ENCODE measurements at places on chromosomes 3 and 15.

- DNase-seq, result no peak
These were observed 361.5 kb upstream of the DPH6 start for GRCh38 chr15:35907511-35907910.

DNA sequence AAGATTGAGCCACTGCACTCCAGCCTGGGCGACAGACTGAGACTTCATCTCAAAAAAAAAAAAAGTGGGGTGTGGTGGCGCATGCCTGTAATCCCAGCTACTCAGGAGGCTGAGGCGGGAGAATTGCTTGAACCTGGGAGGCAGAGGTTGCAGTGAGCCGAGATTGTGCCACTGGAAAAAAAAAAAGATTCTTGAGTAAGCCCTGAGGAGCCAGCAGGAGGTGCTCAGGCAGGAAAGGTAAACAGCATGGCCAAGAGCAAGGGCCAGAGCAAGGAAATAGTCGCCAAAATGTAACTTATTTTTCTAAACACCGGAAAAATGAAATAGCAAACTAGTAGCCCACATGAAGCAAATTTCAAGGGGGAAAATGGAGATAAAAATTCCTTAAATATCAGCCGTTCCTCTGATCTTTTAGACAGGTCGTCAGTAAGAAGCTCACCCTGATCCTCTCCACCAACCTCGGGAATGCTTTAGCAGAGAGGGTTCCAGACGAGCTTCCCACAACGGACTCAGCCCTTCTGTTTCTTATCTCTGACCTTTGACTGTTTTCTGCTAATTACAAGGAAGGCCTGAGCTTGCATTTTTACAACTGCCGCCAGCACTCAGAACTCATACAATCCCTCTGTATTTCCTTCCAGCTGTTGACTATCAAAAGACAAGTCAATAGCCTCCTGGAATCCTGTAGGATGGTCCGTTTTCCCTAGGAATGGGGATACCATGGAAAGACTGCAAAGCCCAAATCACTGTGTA is 45.0 kb upstream of the AKAP13 start:
- no peak for DNase-seq

GRCh38 chr15:68232937-68233336 is 3.4 kb upstream of the CLN6 start:
- DNase-seq, result no peak

- no peak for DNase-seq
These were observed 47.0 kb downstream of the PDZRN3 start for GRCh38 chr3:73577704-73578103.

- DNase-seq, result no peak
These were observed 618.6 kb downstream of the NLGN1 start for GRCh38 chr3:174016186-174016585.

Data from right cardiac atrium (tissue), 5 donors.